ENCODE measurements at places on chromosomes 7 and 10.

- no peak for DNase-seq
Measured at GRCh38 chr7:18225067-18225466, 197.4 kb upstream of the PRPS1L1 start.

DNA sequence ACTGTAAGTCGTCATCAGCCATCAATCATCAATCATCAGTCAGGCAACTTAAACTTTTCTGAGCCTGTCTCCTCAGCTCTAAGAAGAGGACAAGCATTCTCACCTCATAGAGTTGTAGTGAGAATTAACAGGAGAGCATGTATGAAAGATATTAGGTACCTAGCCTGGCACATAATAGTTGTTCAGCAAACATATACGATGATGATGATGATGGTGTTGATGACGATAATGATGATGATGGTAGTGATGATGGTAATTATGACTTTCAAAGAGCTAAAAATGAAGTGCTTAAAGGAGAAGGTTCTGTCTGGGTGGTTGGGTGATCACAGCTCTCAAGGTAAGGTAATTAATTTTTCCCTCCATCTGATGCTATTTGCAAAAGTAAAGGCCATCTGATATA lies 55.1 kb upstream of the ADRB1 start:
- no peak for DNase-seq

DNA sequence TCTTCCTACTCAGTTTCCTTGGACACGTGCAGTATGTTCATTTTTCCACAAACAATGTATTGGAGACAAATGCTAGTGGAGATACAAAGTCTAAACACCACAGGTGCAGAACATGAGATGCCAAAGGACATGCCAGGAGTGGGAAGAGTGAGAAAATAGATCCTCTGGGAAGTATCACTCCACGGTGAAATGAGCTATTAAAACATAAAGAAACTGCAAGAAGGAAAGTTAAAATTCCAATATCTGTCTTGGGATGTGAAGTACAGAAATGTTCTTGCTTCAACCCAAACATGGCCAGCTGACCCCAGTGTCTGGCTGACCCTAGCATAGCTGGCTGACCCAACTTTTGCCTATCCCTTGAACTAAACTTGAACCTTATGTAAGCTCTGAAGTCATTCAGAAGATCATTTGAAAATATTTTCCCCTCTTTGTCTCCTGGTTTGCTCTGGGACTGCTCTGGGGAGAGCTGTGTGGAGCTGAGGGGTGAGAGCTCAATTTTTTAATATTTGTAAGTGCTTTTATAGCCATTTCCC lies 59.5 kb downstream of the FZD1 start:
- no peak for DNase-seq

DNA sequence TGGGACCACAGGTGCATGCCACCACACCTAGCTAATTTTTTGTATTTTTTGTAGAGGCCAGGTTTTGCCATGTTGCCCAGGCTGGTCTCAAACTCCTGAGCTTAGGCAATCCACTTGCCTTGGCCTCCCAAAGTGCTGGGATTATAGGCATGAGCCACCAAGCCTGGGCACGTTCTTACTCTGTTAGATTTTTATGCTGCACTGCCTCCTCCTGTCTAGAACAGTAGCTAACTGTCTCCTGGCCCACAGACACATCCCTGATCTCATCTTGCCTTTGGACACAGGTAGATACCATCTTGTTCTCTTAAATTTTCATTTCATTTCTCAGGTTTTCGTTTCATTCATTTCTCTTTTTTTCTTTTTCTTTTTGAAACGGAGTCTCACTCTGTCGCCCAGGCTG lies 41.1 kb downstream of the BLVRA start:
- no peak for DNase-seq

DNA sequence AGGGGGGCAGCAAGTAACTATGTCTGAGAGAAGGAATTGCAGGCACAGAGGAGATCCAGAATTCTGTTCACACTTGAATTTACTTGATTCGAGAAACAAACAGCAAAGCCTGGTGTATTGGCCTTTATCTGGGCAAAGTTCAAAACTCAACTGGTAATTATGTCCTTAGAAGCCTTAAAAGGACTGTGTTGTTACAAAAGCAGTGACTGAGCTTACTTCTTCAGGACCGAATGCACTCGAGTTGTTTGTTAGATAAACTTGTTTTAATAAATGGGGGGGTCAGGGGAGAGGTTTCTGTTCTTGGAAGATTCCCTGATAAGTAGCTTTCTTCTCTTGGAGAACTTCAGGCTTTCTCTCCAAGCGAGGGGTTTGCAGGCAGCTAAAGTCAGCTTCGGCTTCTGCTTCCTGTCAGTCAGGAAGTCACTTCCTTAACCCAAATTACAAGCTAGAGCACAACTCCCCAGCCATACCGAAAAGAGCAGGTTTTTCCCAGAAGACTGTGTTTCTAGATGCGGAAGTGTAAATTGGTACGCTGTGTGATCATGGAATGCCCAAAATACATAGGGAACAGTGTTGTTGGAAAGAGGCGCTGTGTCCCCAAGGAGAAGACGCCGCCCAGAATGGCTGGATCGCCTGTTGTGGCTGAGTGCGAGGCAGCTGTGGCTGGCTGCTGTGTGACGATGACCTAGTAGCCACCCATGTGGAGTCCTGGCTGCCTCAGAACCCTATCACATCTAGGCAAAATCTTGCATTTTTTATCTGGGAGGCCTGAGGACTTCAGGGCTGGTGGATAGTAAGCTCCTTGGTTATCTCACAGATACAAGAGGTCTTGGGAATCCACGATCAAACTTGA lies 110.4 kb downstream of the TCF7L2 start:
- no peak for DNase-seq

- no peak for DNase-seq
Measured at GRCh38 chr10:107616463-107617410, 452.2 kb upstream of the SORCS1 start.

GRCh38 chr7:28484606-28484935 lies 72.3 kb downstream of the CREB5 start:
- no peak for DNase-seq
